ENCODE measurements at places on chromosomes 2 and 18.

- DNase-seq, result no peak
Measured at GRCh38 chr2:46831051-46831868, 84.3 kb downstream of the MCFD2 start.

GRCh38 chr2:154710685-154711084, 12.2 kb downstream of the KCNJ3 start:
- no peak for DNase-seq

- DNase-seq, result no peak
Measured at GRCh38 chr2:225510796-225511195, 111.3 kb downstream of the NYAP2 start.

- DNase-seq, result no peak
Measured at GRCh38 chr2:9006368-9006767, 2.9 kb upstream of the MBOAT2 start.

DNA sequence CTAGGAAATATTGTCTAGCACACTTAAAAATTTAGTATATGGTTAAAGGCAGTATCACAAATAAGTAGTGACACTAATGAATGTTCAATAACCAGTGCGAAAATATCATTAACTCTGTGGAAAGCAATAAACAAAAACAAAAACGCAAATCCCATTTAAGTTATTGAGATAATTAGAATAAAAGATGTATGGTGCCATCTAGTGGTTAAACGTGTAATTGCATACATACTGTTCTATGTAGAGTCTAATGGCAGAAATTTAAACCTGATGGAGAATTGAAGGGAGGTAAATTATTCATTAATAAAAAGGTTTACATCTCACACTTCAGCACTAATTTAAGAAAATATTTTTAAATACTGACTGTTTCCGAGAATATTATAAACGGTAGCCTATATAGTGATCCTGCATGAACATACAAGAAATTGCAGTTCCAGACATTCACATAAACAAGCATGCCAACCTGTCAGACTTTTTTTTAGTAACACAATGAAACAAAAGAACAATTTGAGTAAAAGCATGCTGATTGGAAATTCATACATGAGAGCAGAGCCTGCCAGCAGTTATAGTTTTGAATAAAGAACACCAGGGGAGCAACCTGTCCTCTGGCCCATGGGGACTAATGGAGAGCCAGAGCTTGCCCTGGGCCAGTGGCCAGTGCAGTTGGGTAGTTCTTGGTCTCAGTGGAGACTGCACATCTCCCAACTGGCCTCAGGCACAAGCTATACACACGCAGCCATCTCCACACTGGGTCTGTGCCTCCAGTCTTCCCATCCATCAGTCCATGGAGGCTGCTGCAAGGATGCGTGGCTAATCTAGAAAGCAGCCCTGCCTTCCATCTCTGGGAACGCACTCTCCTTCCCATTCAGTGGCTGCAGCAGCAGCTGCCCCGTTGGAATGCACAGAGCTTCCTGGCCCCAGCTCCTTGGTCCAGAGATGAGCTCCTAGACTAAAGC, 28.0 kb downstream of the GCG start:
- no peak for DNase-seq

DNA sequence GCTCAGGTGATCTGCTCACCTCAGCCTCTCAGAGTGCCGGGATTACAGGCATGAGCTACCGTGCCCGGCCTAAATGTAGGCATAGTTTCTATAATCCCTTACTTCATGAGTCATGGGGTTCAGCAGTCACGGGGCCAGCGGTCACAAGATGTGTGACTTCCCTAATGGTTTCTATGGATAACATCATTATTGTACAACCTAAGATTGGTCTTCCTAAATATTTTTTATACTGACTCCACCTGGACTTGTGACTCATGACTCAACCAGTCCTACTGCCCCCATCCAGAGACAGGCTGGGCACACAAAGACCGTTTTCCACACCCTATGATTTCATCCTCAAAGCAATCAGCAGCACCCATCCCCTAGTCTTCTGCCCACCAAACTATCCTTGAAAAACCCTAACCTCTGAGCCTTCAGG, 15.9 kb downstream of the FAM210A start:
- no peak for DNase-seq
